Stimulated activated naive CD8-positive, alpha-beta T cell treated with anti-CD3 and anti-CD28 coated beads, Interleukin-15, amount 100 ng/mL, for 72 hours (primary cell): ENCODE measurements at places on chromosomes 1 and 21.

- peak; percentile 61 for DNase-seq
These were observed 77.1 kb downstream of the PIK3CD start for GRCh38 chr1:9728451-9729295.

GRCh38 chr1:21638531-21639341 lies 30.4 kb downstream of the RAP1GAP start:
- DNase-seq: no peak

DNA sequence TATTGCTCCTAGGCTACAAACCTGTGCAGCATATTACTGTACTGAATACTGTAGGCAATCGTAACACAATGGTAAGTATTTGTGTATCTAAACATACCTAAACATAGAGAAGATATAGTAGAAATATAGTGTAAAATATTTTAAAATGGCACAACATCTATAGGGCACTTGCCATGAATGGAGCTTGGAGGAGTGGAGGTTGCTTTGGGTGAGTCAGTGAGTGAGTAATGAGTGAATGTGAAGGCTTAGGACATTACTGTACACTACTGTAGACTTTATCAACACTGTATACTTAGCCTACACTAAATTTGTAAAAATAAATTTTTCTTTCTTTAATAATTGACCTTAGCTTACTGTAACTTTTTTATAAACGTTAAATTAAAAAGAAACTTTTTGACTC lies 7.9 kb downstream of the LEFTY2 start:
- no peak for DNase-seq

DNA sequence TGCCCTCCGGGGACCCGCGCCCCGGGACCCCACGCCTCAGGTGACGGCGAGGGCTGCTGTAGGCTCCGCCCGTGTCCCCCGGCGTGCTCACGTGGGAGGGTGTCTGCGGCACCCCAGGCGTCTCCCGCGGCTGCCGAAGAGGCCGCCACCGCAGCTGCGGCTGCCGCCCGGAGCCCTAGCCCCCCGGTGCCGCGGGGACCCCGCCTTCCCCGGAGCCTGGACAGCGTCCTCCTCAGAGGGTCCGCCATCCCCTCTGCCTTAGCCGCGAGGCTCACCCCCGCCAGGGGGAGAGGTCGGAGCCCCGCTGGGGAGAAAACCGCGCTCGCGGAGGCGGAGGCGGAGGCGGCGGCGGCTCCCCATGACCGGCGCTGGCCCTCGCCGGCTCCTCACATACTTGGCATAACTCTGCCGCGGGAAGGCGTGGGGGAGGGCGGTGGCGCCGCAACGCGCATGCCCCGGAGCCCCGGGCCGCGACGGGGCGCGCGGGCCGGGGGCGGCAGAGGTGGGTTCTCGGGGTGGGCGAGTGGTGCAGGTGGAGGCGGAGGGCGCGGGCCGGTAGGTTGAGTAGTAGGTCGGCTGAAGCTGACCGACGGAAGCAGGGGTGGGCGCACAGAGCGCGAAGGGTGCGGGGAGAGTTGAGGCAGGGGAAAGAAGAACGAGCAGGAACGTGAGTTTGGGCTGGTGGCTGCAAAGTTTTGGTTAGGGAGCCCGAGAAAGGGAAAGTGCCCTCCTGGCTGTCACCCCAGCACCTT lies 700 bp upstream of the SYDE2 start:
- peak; percentile 77 for DNase-seq

DNA sequence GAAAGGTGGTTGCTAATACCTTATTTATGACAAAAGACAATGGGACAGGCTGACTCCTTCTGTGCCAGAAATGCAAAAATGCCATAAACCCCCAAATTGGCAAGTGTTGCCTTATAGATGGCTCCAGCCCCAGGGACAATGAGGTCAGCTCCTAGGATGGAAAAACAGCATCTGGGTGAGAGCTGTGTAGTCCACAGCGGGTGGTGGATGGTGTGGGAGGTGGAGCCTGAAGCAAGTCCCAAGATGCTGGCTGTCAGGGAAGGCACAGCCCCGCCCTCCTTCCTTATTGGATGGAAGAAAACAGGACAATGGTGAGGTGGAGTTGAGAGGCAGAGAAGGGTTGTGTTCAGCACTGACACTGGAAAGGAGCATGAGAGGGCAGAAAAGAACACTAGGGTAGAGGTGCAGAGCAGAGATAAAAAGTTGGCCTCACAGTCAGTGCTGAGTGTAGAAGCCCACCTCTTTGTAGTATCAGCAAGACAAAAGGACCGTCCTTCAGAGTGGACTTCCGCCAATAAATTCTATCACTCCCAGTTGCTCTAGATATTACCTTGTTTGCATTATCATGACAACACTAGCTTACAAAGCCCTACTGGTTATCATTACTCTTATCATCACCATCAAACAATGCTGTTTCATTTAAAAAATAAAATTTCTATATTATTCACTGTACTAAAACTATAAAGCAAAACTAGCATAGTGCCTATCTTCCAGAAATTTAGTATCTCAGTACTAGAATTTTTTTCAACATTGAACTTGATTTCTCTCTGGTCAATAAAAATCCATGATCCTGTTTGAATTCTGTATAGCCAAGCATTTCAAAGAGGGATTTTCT lies 3.7 kb upstream of the SDE2 start:
- peak; percentile 24 for DNase-seq

DNA sequence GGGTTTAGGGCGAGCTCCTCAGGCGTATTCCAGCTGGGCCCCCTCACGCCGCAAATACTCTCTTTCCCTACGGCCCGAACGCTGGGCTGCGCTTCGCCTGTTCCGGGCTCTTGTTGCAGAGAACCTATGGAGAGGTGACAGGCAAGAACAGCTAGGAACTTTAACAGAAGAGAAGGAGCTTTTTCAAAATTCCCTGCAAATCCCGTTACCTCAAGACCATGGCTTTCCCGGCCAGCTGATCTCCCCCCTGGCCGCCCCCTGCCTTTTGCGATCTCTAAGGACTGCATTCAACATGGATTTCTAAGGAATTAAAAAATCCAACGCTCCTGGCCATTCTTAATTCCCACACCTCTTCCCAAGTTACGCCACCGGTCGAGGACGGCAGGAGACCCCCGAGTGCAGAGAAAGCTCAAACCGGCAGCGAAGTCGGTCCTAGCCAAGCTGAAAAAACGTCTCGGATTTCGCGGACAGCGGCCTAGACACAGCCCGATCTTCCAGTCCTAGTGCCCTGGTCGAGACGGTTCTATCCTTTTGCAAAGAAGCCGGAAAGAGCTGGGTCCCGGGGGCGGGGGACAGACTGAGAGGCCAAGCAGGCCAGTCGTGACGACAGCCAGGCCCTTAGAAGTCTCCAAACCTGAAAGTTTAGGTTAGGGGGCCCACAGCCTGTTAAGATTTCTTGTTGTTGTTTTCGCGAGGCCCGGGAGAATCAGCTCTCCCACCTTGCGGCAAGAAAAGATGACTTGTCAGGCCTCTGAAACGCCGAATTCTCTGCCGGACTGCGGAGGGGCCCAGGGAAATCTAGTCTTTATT lies 1.1 kb upstream of the TBX15 start:
- DNase-seq: no peak

DNA sequence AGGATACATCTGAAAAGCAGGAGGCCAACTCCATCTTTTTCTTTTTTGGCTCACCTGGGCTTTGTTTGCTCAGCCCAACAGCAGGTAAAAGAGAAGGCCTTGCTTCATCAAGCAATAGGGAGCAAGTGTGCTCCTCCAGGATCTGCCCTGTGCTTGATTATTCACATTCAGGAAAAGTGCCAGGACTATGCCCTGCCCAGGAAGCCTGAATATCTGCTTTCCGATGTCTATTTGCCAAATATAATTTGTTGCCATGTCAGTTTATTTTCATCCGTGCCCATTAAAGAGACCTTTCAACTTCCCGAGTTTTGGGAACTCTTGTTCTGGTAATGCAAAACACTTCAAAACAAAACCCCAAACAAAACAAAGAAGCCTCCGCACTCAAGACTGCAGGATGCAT lies 185.3 kb downstream of the CDC7 start:
- no peak for DNase-seq

DNA sequence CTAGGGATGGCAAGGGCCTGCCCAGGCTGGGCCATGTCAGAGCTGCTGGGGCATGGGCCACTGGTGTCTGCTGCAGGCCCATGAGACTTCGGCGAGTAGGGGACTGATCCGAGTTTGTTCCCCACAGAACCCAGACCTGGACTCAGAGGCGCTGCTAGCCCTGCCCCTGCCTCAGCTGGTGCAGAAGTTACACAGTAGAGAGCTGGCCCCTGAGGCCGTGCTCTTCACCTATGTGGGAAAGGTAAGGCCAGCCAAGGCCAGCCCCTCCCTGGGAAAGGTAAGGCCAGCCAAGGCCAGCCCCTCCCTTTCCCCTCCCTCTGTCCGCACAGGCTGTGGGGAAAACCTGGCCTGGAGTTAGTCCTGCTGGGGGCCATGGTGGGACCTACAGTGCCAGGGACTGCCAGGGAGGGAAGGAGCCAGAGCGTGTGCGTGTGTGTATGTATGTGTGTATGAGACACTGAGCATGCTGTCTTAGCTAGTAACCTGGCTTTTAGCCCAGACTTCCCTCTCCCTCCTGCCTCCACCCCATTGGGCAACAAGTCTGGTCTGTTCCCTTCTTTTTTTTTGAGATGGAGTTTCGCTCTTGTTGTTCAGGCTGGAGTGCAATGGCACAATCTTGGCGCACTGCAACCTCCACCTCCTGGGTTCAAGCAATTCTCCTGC lies 8.0 kb downstream of the FAAH start:
- DNase-seq: no peak

GRCh38 chr1:39081271-39082009 lies 55.3 kb downstream of the NDUFS5 start:
- peak; percentile 25 for DNase-seq

GRCh38 chr1:31396633-31397351 lies 16.2 kb upstream of the SERINC2 start:
- DNase-seq: no peak

DNA sequence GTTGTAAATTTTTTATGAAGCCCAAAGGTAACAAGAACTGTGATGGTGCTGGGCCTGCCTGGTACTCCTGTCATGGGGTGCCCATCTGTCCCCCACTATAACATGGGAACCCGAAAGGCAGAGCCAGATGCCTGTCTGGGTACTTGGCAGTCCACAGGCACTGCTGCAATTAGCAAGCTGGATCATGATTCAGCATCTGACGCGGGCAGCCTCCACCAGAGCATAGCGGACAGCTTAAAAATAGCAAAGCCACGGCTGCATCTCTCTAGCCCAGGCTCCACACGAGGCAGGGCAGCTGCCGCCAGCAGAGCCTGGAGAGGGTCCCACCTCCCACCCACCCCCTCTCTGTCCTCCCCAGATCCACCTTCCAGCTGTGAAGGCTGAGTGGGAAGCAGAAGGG lies 22.9 kb downstream of the SUSD4 start:
- DNase-seq: no peak

- no peak for DNase-seq
These were observed 492.8 kb downstream of the CAMTA1 start for GRCh38 chr1:7278045-7278444.

- no peak for DNase-seq
These were observed 341.3 kb upstream of the TMPRSS15 start for GRCh38 chr21:18744840-18745239.

- DNase-seq: no peak
These were observed 4.3 kb downstream of the RNF2 start for GRCh38 chr1:185049670-185050069.

DNA sequence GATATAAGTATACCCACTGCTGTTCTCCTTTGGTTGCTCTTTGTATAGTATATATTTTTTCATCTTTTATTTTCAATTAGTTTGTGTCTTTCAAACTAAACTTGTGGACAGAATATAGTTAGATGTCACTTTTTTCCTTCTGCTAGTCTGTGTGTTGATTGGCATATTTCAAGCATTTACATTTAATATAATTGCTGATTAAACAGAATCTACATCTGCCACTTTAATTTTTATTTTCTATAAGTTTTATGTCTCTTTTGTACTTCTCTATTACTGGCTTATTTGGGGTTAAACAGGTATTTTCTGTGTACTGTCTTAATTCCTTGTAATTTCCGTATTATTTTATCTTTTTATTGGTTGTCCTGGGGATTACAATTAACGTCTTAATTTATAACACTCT lies 74.4 kb upstream of the CHODL start:
- DNase-seq: no peak

DNA sequence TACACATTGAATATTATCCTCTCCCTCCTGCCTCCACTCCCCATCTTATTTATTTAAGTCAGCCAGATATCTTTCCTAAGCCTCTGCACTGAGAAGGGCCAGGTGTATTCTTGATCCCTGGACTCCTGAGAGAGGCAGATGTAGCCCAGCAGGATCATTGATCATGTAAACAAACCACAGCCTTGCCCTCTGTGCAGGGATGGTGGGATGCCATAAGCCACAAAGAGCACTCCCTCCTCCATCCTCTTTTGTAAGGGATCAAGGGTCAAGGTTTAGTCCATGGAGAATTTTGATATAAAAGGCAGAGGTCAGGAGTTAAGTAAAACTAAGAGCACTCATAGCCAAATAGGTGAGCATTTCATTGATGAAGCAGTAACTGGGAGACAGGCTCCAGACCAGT lies 17.3 kb downstream of the PHGDH start:
- no peak for DNase-seq

GRCh38 chr21:31356440-31356839 lies 12.4 kb upstream of the TIAM1 start:
- no peak for DNase-seq

- DNase-seq: peak; percentile 26
These were observed 19.4 kb downstream of the RPS6KC1 start for GRCh38 chr1:213070406-213070805.

DNA sequence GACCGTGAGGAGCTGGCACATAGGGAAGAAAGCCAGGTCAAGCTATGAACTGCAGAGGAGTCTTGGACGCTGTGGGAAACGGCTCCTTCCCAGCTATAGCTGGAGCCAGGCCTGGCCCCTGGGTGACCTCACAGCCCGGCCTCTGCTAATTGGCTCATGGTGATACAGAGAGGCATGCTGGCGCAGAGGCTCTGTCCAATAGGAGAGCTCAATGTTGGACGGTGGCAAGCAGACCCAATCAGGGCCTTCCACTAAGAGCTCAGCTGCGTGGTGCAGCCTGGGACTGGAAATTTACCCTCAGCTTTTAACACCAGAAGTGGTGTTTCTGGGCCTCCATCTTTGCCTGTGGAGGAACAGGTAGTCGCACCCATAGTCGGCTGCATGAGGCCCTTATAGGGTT lies 64.4 kb upstream of the GRHL3 start:
- DNase-seq: no peak

- no peak for DNase-seq
These were observed 33.6 kb downstream of the PGBD5 start for GRCh38 chr1:230392536-230392909.

GRCh38 chr1:13732971-13733667 lies 33.1 kb downstream of the PRDM2 start:
- DNase-seq: peak; percentile 29

- peak; percentile 21 for DNase-seq
These were observed 104.0 kb upstream of the OLIG2 start for GRCh38 chr21:32921632-32922230.
